CMK (cell line): ENCODE measurements at places on chromosomes 12 and 14.
A peak's percentile ranks its signal among the peaks of the same experiment; 100 is the strongest.

- peak; percentile 91 for DNase-seq
These were observed 49.2 kb downstream of the ANAPC7 start for GRCh38 chr12:110354172-110354780.

- DNase-seq, result no peak
These were observed 527.2 kb downstream of the MED13L start for GRCh38 chr12:115750340-115750739.

GRCh38 chr12:52879394-52880351, 25.2 kb downstream of the KRT8 start:
- no peak for DNase-seq

DNA sequence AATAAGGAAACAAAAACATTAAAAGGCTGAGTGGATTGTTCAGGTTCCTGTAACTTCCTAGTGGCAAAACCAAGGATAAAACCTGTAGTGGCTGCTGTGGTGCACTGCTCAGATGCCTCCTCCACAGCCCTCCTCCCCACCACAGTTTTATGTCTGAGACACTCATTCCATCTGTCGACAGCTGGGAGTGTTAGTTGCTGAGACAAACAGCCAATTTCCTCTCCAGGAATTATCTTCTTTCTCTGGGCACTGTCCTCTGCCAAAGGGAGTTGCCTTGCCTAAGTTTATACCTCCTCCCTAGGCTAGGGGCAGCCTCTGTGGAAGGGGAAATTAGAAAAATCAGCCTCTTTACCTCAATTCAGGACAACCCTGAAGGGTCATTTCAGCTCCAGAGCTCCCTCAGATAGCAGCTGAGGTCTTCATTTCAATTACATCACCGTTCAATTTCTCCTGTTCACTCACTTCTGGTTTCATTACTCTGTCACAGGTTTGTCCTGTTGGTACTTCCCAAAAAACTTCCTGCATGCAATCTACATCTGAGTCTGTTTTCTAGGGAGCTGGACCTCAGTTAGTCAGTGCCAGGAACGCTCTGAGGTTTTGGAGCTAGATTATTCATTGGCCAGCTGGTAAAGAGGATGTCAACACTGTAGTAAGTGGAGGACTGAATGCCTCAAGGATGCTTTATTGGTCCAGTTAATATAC, 74.9 kb upstream of the ATP2B1 start:
- DNase-seq, result no peak

DNA sequence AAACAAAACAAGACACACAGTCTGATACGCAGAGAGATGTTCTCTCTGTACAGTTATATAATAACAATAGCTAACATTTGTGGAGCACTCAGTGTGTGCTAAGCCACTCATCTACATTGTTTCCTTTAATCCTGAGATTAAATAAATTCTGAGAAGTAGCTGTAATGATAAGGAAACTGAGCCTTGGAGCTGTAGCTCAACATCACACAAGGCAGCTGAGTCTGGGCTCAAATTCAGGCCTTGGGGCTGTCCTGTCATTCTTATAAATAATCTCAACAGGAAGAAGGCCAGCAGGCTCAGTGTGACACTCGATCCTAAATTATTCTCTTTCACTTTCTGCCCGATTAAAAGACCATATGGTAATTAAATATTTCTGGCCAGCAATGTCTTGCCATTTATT, 24.5 kb downstream of the CDKN1B start:
- no peak for DNase-seq
